ENCODE measurements at places on chromosomes 3 and 15.

DNA sequence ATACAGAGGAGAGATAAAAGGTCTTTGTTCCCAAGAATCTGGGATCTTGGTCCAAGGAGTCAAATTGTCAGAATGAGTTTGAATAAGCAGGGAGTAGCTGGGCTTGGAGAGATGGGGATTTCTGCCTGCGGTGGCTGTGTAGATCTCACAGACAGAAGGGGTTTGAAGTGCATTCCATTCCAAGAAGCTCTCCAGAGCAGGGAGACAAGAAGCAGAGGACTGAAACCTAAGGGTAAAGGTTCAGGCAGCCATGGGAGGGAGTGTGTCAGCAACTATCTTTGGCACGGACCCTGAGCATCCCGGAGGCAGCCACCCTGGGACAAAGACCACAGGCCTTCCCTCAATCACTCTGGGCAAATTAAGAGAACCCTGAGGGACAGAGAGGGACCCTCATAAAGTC lies 422.3 kb upstream of the WNT5A start:
- DNase-seq = no peak

DNA sequence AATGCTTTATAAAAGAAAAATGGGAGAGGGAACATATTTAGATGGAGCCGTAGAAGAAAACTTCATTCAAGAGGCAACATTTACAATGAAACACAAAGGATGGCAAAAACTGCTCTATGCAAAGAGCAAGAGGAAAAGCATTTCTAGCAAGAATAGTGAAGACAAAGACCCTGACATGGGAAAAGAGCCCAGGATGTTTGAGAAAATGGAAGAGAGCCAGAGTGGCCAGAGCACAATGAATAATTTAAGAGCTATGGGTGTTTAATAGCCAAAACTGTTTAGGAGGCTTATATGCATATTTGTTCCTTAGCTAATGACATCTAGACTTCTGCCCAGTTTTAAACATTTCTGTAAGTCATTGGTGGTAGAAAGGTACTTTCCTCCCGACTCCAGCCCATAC lies 25.4 kb upstream of the SEMA6D start:
- DNase-seq = no peak

- DNase-seq = no peak
Measured at GRCh38 chr15:42490291-42490670, 660 bp downstream of the ZNF106 start.

- no peak for DNase-seq
Measured at GRCh38 chr3:115523458-115523857, 99.9 kb upstream of the GAP43 start.

DNA sequence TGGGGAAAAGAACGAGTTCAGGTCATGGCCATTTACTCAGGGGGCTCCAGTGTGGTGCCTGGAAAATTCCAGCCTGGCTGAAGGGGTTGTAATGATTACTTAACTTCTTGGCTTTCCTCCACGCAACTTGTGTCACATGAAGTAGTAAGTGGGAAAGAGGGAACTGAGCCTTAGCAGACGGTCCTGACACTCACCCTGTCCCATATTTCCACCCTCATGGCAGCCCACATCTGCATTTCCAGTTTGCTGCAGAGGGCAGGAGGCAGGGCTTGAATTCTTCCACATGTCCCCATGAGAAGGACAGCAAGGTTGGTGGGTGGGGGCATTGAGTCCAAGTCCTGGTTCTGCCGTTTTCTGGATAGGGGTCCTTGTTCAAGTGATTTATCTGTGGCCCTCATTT lies 7.8 kb upstream of the CAMP start:
- no peak for DNase-seq

DNA sequence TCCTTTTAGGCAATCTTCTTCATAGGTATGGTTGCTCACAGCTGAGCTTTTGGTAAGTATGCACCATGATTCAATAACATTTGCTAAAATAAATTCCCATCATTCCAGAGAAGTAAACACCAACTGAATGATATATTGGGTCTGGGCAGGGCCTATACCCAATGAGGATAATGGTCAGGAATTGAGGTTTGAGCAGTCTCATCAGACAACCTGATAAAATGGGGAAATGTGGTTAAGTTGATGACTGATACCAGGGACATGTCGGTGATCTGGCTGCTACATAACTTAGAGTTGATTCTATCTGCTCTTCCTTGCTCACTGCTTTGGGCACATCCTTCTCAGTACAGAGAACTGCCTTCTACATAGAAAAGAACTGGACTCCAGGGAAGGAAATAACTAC lies 92.9 kb downstream of the GPR156 start:
- no peak for DNase-seq

DNA sequence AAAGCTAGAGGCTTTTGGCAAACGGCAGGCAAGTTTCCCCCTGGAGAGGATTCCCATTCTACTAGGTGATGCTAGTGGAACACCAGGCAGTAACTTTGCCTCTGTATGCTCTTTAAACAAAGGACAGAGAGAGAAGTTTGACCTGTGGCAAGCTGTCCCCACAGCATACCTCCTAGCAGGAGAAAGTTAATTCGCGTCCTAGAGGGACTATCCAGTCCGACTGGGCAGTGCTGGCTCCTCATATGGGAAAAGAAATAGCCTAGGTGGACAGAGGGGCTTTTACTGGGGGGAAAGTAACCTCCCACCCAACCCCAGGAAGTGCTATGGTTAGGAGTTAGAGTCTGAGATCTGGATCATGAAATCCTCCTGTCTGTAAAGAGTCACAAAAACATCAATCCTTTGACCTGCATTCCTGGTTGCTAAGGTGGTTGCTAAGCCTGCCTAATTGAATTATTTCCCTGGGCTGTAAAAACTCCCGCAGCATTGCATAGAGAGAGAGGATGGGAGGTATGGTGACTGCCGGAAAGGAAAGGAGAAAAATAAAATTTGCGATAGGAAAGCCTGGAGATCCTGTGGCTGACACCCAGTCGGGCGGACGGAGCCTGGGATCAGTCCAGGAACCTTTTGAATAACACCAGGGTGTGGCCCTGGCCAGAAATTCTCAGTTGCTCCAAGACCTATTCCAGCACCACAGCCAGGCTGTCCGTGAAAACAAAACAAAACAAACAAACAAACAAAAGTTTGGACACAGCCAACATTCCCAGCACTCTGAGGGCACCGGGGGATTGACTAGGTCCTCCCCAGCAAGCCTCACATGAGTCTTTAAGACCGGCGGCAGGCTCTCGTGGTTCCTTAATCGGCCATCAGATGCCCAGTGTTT lies 67.7 kb upstream of the ATP11B start:
- DNase-seq = no peak

DNA sequence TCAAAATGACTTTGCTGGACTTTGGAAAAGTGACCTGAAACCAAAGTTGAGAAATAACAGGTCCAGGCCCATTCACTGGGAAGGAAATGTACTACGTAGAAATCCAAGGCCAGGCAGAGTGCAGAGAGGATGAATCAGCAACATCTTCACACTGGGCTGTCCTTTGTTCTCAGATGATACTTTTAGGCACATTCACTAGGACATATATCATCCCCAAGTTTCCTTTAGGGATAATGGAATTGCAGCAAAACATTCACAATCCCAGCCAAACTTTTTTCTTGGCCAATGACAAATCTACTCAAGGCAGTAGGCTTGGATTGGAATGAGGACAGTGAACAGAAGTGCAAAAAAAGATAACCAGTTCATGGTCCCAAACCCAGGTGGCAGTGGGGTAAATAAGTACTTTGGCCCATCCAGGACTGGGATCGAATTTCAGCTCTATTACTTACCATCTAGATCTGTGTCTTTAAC lies 75.1 kb downstream of the CLDN11 start:
- no peak for DNase-seq

DNA sequence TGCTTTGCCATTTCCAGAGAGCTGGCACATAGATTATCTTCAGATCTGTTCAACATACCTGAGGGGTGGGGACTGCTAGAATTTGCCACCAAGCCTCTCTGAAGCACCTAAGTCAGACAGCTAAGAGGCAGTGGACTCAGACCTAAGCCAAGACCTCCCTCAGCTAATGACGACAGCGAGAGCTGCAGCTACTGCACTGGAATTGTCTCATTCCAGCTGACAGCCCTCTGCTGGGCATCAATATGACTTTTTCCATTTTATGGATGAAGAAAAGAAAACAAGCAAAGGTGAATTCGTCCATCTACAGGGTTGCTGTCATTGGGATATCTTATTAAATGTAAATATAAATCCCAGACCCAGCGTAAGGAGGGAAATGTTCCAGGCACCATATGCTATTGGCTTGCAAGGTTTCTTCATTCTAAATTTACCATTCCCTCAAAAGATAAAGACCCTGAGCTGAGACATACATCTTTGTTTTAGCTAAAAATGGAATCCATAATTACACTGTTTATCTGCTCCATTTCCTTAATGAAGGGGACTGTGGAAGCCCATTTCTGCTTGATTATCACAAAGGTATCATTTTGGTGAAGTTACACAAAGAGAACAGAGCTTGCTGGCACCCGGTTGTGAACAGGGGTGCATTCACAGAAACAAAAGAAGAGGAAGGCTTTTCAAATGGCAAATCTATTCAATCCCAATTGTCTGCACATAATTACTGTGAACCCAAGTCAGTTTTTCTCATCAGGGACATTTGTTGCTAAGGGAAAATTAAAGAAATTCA lies 85.5 kb upstream of the LRTM1 start:
- DNase-seq = no peak

DNA sequence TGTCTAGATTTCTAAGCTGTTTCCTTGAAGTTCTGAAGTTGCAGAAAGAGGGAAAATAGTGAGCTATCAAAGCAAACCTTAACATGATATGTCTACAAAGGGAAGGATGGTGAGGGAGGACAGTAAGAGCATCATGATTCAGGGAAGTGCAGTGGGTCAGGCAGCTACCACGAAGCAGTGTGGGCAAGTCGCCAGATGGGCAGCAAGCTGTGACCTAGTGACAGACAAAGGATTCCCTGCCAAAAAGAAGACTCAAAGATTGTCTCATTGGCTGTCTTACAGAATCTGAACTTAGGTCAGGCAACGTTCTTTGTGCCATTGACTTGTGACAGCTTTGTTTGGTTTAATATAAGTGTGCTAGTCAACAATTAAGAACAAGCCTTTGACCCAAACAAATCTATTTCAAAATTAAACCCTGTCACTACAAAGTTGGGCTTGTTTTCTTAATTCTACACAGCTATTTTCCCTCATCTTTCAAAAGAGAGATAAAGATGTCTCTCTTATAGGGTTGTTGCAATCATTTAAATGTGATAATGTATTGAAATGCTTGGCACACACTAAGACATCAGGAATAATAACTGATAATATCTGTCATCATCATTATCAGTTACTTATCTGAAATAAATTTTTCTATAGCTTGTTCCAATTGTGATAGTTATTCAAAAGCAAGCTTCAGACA lies 153.3 kb downstream of the ECT2 start:
- DNase-seq = no peak

Measured in NCI-H510A treated with DMSO at 0.1 percent for 48 hours (cell line).